ENCODE measurements at places on chromosomes 7 and 10.

DNA sequence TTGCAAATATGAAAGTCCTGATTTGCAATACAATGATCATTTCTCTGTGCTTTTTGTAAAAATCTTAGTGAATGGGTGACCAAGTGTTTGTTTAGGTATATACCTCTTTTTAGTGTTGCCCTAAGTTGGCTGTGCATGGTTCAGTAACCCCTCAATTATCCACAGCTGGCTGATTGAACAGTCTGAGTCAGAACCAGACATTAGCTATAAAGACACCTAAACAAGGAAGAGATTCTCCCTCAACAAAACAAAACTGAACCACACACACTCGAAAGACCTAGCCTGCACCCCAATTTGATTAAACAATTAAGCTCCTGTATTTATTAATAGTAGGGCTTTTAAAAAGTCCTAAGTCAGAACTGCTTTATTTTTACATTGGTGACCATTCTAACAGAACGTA is 2.8 kb downstream of the RSBN1L start:
- DNase-seq, result no peak

DNA sequence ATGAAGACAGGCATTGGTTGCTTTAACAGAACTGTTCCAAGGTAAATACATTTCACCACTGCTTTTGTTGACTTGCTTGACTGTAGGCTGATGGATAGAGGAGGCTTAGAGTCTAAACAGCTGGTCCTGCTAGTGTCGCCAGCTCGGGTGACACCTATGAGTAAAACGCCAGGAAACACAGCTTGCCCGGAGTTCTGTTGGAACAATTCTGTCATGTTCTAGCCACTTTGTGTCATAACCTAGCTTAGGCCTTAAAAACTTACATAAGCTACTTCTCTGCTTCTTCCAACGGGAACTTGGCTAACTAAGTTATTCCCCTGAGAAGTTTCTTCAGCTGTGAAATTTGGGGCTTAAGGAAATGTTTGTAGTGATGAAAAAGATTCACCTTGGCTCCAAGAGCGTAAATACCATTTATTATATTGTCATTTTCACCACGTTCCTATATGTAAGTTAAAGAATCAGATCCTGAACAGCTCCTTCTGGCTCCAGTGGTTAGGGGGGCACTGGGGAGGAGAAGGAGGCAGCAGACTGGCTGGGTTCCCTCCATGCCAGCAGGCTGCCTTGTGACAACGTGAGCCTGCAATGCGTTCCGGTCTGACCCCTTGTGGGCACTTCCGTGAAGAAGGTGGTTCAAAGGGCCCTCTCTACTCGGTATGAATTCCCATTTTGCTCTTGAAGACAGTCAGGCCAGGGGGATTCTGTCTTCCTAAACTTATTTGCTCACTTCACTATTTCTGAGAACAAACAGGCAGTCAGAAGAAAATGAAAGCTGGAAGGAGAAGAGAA is 253.2 kb downstream of the BMPER start:
- DNase-seq, result no peak

DNA sequence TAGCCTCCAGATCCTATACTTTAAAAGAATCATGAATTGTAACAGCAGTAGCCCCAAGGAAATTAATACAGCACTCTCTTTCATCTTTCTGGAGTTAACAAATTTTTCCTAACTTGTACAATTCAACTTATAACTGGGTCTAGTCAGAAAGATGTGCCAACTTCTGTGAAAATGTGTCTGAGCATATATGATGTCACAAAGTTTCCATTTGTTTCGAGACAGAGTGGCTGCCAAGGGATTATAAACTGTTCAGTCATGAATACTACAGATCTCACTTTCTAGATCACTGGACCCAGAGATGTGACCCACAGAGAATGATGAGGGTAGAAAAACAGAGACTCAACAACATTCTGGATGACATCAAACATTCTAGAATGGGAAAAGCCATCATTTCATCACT is 249.2 kb upstream of the PHF14 start:
- DNase-seq, result no peak

DNA sequence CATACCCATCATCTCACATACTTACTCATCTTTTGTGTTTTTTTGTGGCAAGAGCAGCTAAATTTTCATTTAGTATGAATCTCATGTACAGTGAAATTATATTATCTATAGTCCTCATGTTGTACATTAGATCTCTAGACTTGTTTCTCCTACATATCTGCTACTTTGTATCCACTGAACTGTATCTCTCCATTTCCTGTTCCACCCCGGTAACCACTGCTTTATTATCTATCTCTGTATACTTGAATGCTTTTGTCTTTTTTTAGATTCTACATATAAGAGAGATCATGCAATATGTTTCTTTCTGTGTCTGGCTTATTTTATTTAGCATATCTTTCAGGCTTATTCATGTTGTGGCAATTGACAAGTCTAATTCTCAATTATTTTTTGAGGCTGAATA is 125.1 kb downstream of the ANKRD7 start:
- no peak for DNase-seq

GRCh38 chr10:128473911-128474310 is 347.7 kb upstream of the MKI67 start:
- no peak for DNase-seq

DNA sequence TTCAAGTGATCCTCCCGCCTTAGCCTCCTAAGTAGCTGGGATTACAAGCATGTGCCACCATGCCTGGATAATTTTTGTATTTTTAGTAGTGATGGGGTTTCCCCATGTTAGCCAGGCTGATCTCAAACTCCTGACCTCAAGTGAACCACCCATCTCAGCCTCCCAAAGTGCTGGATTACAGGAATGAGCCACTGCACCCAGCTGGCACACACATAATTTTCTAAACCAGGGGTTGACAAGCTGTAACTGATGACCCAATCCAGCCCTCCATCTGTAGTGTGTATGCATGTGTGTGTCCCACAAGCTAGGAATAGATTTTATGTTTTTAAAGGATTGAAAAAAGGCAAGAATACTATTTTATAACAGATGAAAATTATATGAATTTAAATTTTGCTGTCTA is 125.9 kb upstream of the INSYN2A start:
- no peak for DNase-seq
